ENCODE measurements at places on chromosomes 5 and 9.

- H3K36me3 ChIP-seq: no peaks in the 10 kb centered on the region
- H3K27ac ChIP-seq: no peak overlapping the region
- H3K4me1 ChIP-seq: no peaks in the 10 kb centered on the region
Measured at GRCh38 chr5:4906786-4907185, 233.3 kb upstream of the ADAMTS16 start.

DNA sequence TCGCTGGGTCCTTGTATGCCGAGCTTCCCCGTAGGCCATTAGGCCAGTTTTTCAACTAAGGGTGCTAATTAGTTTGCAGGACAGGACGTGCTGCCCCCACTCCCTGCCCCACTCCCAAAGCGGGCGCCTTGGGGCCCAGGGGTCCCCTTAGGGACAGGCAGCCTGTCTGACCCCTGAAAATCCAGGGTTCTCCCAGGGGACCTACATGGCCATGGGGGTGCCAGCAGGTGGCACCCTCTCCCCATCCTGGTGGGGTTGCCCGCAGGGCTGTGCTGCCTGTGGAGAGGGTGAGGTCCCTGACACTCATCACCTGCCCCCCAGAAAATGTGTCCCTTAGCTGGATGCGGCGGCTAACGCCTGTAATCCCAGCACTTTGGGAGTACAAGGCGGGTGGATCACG is 8.5 kb upstream of the CCDC187 start:
- no peak overlapping the region for H3K4me3 ChIP-seq
- no peaks in the 10 kb centered on the region for H3K27me3 ChIP-seq

- no peaks in the 10 kb centered on the region for H3K36me3 ChIP-seq
- H3K27ac ChIP-seq: no peak overlapping the region
- DNase-seq: no peak
- no peaks in the 10 kb centered on the region for H3K4me1 ChIP-seq
- no peak overlapping the region for H3K4me3 ChIP-seq
Measured at GRCh38 chr5:32928761-32929160, 217.6 kb downstream of the NPR3 start.

DNA sequence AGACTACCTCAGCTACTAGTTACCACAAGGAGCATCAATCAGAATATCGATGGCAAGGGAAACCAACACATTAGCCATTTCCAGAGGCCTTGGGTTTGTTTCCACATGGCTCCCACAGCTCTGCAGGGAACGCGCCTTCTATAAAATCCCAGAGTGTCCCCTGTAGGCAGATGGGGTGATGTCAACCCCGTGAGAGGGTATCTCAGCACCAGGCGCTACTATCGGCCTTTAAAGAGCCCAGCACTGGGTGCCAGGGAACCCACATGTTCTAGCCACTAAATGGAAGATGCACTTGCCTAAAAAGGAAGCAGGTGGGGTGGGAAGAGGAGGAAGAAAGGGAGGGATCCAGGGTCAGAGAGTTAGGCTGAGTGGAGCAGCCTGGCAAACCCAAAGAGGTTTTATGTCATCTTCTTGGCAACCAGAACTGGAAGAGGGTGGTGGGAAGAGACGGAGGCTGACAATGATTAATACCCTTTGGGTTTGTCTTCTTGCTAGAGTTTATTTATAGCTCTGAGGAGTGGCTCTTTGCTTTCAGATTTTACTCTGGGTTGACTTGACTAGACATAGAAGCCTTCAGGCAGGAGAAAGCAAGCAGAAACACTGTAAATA is 19.9 kb downstream of the MACROH2A1 start:
- H3K4me1 ChIP-seq: peaks cover 6% of the 10 kb centered on the region
- H3K36me3 ChIP-seq: peaks cover 90% of the 10 kb centered on the region
- no peaks in the 10 kb centered on the region for H3K27me3 ChIP-seq
- no peak overlapping the region for H3K27ac ChIP-seq
- DNase-seq: no peak

GRCh38 chr5:15763754-15764153 is 263.8 kb downstream of the FBXL7 start:
- peak; percentile 69 for DNase-seq
- H3K36me3 ChIP-seq: no peaks in the 10 kb centered on the region
- no peak overlapping the region for H3K27ac ChIP-seq
- no peak overlapping the region for H3K4me3 ChIP-seq
- H3K27me3 ChIP-seq: no peaks in the 10 kb centered on the region
- H3K4me1 ChIP-seq: peaks cover 9% of the 10 kb centered on the region

DNA sequence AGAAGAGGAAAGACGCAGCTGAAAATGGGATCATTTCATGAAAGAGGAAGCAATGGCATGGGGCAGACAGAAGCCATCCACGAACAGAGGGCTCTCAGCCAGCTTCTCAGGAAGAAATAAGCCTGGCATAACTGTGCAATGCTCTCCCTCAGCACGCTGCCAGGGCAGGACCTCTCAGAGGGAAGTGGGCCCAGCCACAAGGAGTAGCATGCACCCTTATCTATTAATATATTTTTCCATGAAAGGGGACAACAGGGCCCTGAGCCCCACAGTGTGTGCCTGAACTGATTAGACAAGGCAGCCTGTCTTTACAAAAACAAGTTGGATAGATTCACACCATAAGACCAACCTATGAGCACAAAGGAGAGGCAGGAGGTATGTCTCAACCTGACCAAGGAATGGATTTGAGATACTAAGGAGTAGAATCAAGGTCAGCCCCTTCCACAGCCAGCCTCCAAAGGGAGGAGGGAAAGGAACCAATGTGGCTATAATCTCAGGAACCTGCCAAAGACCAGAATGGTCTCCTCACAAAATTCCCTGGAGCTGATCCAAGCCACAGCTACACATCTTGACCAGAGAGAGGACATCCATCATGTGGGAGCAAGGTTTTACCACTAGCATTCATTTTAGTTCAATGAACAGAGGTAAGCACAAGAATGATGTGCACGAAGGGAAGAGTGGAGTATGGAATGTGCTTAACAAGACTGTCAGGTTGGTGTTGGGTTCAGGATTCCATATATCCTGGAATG is 154.8 kb downstream of the SIL1 start:
- H3K27ac ChIP-seq: no peak overlapping the region
- no peaks in the 10 kb centered on the region for H3K4me1 ChIP-seq
- H3K4me3 ChIP-seq: no peak overlapping the region
- DNase-seq: no peak

- H3K36me3 ChIP-seq: no peaks in the 10 kb centered on the region
- no peaks in the 10 kb centered on the region for H3K27me3 ChIP-seq
- H3K4me1 ChIP-seq: no peaks in the 10 kb centered on the region
- H3K27ac ChIP-seq: no peak overlapping the region
- DNase-seq: peak; percentile 58
Measured at GRCh38 chr5:108700930-108701329, 46.8 kb upstream of the FER start.

DNA sequence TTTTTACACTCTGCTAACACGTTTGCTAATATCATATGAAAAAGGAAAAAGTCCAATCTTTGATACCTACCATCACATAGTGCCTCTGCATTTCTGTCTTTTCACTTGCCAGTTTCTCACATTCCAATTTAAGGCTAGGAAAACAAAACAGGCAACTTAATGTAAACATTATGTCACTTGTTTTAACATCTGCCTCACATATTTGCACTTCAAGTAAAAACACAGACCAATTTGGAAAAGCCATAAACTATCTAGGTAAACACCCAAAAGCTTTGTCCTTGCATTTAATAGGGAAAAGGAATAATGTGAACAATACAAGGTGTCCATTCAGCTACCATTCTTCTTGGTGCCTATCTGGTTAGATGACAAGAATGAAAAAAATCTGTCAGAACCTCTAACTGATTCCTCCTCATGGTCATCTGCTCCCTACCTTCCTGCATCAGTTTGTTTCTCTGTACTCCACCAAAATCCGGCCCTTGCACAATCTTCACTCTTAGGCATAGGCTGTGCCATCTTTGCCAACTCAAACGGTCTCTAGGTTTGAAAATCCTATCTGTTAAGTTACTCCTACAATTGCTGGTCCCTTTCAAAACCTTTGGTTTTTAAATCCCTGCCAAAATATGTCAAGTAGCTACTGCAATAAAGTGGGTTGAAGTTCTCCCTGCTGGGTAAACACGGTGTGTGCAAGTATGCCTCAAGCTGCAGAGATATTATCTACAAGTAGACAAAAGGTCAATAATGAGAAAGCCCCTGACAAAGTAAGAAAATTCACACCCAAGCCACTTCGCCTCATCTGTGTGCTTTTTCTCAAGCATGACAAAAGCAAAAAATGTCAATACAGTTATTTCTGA is 3.4 kb downstream of the TLE1 start:
- peak overlapping the region; percentile 87 for H3K27ac ChIP-seq
- no peaks in the 10 kb centered on the region for H3K27me3 ChIP-seq
- H3K36me3 ChIP-seq: peaks cover 46% of the 10 kb centered on the region
- H3K4me3 ChIP-seq: peak overlapping the region; percentile 89

DNA sequence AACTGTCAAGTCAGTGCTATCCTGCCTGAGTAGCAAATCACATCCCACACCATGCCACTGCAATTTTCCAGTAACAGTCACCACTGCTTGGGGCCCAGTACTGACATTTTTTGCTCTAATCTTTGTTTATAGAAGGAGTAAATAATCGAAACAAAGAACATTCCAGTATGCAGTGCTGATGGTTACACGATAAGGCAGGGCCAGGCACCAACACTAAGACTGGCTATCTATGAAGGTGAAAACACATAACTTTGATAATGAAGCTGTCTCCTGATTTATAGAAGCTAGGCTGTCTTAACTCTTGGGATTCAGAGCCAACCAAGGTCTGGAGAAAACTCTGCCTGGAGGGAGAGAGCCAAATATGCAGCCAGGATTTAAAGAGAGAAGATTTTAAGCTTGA is 365.3 kb downstream of the BNC2 start:
- H3K4me3 ChIP-seq: no peak overlapping the region
- no peaks in the 10 kb centered on the region for H3K27me3 ChIP-seq
- no peaks in the 10 kb centered on the region for H3K36me3 ChIP-seq

DNA sequence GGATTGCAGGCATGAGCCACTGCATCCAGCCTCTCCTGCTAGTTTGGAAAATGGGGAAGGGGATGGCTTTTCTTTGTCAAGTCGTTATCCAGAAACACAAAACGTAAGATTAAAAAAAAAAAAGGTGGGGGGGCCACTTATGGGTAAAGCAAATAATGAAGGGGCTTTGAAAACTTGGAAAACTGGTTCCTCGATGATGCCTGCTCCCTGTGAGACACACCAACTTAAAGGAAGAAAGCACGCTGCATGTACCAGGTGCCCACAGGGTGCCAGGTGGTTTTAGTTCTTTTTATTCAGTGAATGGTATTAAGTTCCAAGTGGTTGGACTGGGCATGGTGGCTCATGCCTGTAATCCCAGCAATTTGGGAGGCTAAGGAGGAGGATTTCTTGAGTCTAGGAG is 170.1 kb downstream of the GOLPH3 start:
- no peak for DNase-seq
- no peaks in the 10 kb centered on the region for H3K4me1 ChIP-seq
- H3K36me3 ChIP-seq: no peaks in the 10 kb centered on the region
- no peak overlapping the region for H3K4me3 ChIP-seq

DNA sequence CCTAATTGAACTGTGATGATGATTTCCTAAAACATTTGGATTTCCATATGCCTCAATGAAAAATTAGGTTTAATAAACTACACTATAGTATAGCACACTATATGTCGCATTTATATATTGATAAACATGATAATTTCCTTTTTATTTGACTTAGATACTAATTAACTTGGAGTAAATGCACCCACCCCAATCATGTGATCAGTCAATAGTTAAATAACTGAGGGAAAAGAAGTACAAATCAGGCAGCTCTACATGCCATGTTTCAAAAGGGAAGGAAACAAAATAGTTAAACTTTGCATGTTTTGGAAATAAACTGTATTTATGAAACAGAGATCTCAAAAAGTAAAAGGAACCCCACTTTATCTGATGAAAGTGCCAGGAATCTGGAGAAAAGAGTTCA is 18.0 kb upstream of the GNE start:
- no peak for DNase-seq
- H3K36me3 ChIP-seq: no peaks in the 10 kb centered on the region
- peak overlapping the region; percentile 63 for H3K4me3 ChIP-seq
- peaks cover 3% of the 10 kb centered on the region for H3K4me1 ChIP-seq
- H3K27ac ChIP-seq: peak overlapping the region; percentile 77

DNA sequence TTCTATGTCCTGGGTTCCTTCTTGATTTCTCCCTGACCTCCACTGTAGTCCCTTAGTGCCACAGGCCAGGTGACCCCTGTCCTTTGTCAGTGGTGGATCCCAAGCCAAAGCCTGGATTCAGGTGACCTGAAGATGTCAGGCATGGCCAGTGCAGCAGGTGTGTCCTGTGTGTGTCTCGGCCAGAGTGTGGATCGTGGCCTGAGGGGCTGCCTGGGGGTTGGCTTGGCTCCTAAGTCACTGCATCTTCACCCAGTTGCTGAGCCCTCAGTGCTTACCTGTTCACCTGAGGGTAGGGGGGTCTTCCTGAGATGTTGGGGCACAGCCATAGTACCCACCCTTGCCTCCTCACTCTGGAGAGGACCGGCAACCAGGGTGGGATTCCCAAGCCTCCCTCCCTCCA is 61.8 kb upstream of the PITX1 start:
- H3K36me3 ChIP-seq: no peaks in the 10 kb centered on the region
- no peak overlapping the region for H3K27ac ChIP-seq
- H3K4me3 ChIP-seq: no peak overlapping the region

DNA sequence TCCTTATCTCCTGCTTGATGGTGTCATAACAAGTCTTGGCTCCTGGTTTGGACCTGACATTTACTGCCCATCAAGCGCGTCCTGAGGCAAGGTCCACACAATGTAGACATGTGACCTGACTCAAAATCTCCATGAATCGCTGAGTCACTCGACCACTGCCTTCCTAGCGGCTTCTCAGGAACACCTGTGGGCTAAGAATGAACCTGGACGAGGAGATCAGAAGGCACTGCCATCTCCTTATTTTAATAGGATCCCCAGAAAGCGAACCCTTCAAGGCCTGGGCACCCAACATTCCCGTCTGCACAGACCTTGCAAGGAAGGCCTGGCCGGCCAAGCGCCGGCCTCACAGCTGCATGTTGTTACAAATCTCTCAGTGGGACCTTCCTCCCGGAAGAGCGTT is 60.6 kb upstream of the IRX1 start:
- no peak for DNase-seq
- H3K36me3 ChIP-seq: no peaks in the 10 kb centered on the region
- no peak overlapping the region for H3K27ac ChIP-seq

GRCh38 chr9:126842977-126843799 is 17.3 kb upstream of the ZBTB34 start:
- no peaks in the 10 kb centered on the region for H3K27me3 ChIP-seq
- no peak overlapping the region for H3K27ac ChIP-seq
- no peak overlapping the region for H3K4me3 ChIP-seq
- H3K4me1 ChIP-seq: peaks cover 7% of the 10 kb centered on the region
- no peaks in the 10 kb centered on the region for H3K36me3 ChIP-seq

- DNase-seq: no peak
- no peaks in the 10 kb centered on the region for H3K27me3 ChIP-seq
- no peak overlapping the region for H3K4me3 ChIP-seq
- H3K4me1 ChIP-seq: peaks cover 3% of the 10 kb centered on the region
- H3K27ac ChIP-seq: no peak overlapping the region
Measured at GRCh38 chr5:180333661-180334060, 19.5 kb downstream of the GFPT2 start.

DNA sequence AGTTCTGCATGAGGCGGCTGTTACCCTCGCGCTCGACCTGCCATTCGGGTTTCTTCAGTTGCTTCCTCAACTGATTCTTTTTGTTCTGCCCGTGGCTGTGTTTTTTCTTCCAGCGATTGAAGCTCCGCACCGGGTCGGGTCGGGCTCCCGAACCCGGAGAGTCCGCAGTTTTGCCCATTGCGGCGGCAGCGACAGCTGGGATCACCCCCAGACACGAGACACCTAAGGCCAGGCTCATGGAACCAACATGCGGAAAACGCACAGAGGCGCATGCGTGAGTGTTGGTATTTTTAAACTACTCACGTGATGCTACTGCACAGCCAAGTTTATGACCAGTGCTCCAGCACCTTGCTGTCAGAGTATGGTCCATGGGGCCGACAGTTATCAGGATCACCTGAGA is 100.0 kb downstream of the SPATA31D1 start:
- no peaks in the 10 kb centered on the region for H3K36me3 ChIP-seq
- no peak for DNase-seq
- H3K27ac ChIP-seq: no peak overlapping the region
- H3K27me3 ChIP-seq: no peaks in the 10 kb centered on the region
- H3K4me1 ChIP-seq: no peaks in the 10 kb centered on the region
- H3K4me3 ChIP-seq: no peak overlapping the region
